ENCODE measurements at places on chromosomes 6 and 20.

- DNase-seq = peak; percentile 75
These were observed 9.0 kb upstream of the HSP90AB1 start for GRCh38 chr6:44237813-44238433.

DNA sequence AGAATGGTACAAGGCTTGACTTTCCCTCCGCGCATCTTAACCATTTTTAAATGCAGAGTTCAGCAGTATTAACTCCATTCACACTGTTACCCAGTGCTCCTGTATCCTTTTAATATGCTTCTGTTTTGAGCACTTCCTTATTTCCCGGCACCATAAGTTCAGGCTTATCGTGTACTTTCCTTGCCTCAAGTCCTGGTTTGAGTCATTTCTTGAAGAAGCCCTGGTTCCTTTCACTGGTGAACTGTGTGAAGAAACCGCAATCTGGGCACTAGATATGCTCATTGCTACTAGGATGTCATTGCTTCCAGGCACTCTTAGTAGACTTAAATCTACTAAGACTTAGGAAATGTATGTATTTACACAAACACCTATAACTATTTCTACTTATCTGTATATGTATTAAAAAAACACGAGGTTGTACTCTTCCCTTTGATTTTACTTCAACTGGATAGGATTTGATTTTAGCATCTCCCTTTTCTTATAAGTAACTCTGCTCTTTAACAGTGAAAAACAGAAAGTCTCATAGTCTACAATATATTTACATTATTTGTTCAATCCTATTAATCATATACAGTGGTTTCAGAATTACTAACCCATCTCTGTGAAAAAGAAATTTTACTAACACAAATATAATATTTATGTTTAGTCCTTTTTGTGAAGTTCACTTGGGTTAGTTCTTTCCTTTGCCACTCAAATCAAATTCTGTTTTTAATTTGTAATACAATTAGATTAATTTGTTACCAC lies 135.5 kb downstream of the CDKAL1 start:
- DNase-seq = no peak

DNA sequence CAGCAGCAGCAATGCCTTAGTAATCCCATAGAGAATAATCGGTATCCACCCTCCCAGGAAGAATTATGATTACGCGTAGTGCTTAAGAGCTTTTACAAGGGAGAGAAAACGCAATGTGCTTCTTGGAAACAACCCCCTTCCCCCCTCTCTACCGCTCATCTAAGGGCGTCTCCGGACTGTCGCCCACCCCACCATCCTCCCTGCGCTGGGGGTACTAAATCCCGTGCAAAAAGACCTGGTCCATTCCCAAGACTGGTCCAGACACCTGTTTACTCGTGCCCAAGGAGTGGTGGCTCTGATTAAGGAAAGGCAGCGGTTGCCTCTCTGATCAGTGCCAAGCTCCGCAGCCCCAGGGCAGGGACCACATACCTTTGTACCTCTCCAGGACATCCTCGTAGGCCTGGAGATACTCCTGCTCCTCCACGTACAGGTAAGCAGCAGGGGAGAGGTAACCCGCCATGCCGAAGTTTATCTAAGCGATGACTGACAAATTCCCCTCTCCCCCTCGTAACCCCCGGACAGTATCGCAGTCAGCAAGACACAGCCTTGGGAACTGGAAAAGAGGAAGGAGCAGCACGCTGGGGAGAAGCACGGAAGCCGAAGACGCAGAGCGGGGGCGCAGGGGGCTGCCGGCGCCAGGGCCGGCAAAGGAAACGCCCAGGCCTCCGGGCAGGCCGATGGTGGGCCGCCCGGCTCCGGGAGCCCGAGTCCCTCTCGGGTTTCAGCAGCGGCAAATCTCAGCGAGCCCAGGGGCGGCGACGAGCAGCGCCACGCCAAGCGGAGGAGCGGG lies 112.0 kb upstream of the BEND6 start:
- no peak for DNase-seq

DNA sequence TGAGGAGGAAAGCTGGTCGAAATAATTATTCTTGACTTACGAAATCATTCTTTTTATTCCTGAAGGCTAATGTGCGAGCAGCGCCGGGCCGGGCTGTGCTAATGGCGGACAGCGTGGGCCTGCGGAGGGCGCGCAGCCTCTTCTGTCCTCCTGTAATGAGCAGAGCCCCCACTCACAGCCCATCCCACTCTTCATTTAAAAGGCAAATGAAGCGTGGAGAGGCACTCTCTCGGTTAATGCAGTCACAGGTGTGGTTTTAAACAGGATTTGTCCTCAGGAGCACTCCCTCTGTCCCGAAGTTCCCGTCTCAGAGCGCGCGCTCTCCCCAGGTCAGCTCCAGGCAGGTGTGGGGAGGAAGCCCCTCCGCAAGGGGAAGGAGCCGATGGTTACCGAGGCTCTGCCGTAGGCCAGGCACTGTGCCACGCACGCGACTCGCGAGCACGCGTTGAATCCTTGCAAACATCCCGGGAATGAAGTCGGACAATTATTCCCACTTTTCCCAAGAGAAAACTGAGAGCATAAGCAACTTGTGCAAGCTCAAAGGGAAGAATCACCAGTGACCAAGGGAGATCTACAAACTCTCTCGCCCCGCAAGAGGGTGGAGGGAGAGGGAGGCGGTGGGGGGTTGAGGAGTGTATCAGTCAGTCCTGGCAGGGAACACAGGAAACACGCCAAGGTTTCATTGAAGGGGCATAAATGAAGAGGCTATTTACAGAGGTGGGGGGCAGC lies 35.5 kb upstream of the ZFAND3 start:
- no peak for DNase-seq

- DNase-seq = no peak
These were observed 153.3 kb upstream of the SNX9 start for GRCh38 chr6:157669747-157670216.

DNA sequence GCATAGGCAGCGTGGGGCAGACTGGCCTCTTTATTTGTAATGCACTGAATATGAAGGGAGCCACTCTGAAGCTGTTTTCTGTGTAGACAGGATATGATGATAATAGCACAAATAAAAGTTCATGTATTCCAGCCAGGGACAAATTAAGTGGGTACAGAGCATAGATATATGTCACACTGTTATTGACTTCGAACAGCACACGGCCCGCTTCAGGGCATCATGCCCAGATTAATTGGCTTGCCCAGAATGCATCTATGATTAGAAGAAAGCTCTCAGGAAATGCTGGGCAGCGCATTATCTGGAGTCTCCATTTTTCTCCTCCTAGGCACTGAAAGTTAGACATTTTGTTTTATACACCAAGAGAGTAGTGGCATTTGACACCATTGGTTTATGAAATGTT lies 26.3 kb upstream of the SASH1 start:
- DNase-seq = no peak

- DNase-seq = no peak
These were observed 146.5 kb upstream of the ZNF217 start for GRCh38 chr20:53739799-53740785.

All from CD8-positive, alpha-beta T cell (primary cell).